ENCODE measurements at places on chromosomes 1 and 21.

- no peak for DNase-seq
Measured at GRCh38 chr1:25793585-25794170, 6.3 kb upstream of the SELENON start.

DNA sequence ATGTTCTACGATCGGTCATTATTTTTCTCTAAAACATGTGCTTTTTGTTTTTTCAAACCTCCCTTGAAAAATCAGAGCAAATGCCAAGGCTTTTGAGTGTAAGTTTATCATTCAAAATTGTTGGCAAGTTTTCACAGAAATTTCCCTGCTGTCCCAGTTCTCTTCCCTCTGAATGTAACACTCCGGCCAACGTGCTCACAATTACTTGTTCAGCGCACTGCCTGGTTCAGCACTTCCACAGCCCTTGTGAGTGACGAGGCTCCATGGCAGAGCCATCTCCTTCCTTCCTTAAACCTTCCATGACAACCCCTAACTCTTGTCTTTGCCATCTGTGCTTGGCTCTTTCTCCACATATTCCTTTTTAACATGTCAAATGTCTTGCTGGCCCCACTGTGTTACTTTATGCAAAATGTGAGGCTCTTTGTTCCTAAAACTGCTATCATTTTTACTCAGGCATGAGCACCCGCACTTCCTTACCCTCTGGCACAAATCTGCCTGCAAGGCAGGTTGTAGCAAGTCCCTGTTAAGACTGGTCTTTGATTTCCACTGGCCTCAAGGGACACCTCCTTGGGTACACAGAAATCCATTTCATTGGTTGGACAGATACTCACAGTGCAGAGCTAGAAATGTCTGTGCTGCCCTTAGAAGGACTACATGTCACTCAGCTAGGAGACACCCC, 142.8 kb downstream of the HUNK start:
- DNase-seq, result no peak

GRCh38 chr1:30089024-30089430, 634.4 kb downstream of the MATN1 start:
- no peak for DNase-seq

DNA sequence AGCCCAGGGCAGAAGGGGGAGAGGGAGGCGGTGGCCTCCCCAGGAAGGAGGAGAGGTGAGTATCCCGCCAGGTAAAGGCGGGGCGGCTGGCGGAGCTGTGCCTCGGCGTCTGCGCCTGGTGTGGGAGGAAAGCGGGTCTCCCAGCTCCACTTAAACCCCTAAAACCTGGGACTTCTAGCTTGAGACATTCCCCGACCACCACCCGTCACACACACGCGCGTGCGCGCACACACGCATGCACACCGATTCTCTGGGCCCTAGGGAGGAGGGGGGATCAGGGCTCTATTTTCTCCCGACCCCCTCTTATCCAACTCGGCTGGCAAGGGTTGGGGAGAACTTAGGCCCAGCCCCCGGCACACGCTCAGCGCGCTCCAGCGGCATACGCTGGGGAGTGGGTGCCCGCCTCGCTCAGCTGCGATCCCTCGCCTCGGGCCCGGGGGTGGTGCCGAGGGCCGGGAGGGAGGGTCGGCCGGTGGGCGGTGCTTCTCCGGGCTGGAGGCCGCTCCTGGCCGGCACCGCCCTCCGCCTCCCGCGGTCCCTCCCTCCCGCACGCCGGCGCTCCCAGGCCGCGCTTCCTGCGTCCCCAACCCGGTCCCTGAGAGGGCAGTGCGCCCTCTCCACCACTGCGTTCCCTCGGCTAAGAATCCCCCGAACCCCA, at the start of gene TMEM51:
TMEM51 (plus strand) TSS at position 564 of the 658 bp plus-strand sequence. CDS start 61,341 bp downstream, outside the sequence.
- no peak for DNase-seq

- no peak for DNase-seq
Measured at GRCh38 chr1:100035214-100035613, 65.4 kb downstream of the SLC35A3 start.

GRCh38 chr1:1966071-1966740, 37.4 kb downstream of the CFAP74 start:
- no peak for DNase-seq

DNA sequence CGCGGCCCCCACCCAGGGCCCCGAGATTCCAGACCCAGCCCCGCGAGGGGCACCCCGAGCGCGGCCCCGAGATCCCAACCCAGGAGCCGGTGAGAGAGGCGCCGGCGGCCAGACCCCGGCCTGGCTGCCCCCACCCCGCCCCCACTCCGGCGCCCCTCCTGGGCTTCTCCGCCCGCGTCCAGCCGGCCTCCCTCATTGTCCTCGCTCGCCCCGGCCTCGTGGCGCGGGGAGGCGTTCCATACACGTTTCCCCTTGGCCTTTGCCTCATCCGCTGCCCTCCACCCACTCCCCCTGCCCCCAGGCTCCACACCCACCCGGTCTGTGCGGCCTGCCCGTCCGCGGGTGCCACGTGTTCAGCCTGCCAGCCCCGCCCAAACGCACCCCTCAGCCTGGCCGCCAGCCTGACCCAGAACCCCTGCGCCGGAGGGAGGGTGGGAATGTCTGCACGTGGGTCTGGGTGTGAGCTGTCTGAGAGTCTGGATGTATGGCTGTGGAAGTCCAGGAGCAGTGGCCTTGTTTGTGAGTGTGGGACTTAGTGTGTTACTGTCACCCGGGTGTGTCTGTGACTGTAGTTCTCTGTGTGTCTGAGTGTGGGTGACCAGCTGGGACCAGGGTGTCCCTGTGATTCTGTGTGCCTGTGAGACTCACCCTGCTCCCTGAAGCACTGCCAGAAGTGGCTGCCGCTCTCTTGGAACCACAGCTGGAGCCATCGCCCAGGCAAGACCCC, 681 bp downstream of the B4GALT2 start:
- peak; percentile 34 for DNase-seq

GRCh38 chr1:47843059-47843458, 154.1 kb downstream of the TRABD2B start:
- DNase-seq, result no peak

DNA sequence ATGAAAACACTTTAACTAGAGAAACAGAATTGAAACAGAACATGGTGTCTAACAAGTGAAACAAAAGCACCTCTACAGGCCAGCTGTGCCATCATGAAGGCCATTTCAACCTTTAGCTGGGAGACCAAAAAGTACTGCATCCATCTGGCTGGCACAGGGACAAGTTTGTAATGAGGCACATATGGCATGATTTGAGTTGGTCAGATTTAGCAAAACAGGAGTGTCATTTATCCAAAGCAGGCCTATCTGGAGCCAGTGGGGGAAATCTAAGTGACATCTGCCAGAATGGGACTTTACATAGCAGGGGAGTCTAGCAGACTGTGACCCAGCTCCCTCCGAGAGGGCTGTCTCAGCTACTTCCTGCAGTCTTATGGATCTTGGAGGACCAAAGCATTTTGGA, 51.9 kb downstream of the DNTTIP2 start:
- no peak for DNase-seq

DNA sequence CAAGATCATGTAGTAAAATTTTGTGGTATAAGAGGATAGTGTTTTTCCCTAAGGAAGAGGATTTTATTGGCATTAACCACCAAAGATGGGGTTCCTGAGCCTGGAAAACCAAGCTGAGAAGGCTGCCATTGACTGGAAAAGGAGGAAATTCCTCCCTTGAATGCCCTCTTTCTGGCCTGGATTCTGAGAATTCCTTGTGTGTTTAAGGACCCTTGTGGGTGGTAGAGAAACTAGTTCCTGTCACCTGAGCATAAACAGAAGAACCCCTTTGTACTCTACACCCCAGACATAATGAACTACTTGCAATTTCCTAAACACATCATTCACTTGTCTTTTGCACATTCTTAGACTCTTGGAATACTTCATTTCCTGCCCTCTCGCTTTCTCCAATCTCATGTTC, 33.1 kb upstream of the CEP350 start:
- no peak for DNase-seq

GRCh38 chr1:210496063-210496462, 167.4 kb downstream of the HHAT start:
- no peak for DNase-seq

DNA sequence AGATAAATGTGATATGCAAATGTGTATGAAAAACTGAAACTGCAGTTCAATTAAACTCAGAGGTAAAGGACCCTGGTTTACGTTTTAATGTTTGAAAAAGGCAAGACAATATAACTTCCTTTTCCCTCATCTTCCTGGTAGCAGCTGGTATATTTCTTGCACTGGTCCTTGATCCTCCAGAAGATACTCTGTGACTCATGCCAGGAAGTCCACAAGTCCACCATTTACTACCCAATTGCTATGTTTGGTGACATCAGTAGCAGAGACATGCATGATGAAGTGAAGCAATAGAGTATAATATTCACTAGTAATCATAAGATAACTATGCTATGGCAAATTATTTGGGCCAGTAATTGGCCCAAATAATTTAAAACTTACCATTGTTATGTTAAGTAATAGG, 774.5 kb upstream of the NEGR1 start:
- no peak for DNase-seq

- peak; percentile 65 for DNase-seq
Measured at GRCh38 chr1:1206376-1206965, at the start of gene TNFRSF18. TNFRSF18 (minus strand) TSS chr1:1206592; CDS start chr1:1206571, 21 bp downstream.
